ENCODE measurements at places on chromosomes 5 and 9.

DNA sequence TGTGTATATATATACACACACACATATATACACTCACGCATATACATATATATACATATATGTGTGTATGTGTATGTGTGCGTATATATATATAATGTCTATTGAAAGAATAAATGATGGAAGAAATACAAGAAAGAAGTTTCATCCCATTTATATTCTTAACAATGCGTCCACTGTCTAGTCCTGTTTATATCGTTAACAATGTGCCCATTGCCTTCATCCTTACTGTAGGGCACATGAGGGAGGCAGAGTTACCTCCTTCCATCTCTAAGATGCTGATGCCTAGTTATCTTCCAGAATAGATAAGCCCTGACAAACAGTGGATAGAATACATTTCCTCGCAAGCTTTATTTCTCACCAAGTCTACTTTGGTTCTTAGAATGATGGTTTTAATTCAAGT lies 389.8 kb upstream of the SEMA6A start:
- no peak for DNase-seq

DNA sequence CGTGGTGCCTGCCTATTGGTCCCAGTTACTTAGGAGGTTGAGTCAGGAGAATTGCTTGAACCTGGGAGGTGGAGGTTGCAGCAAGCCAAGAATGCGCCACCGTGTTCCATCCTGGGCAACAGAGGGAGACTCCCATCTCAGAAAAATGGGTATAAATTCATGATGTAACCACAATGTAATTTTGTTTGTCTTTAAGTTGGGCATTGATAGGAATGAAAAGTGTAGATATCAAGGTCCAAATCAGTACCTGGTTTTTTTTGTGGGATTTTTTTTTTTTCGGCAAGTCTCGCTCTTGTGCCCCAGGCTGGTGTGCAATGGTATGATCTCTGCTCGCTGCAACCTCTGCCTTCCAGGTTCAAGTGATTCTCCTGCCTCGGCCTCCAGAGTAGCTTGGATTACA lies 7.4 kb downstream of the NPM1 start:
- DNase-seq: no peak

- DNase-seq: no peak
Measured at GRCh38 chr5:14228219-14228618, 85.1 kb downstream of the TRIO start.

- no peak for DNase-seq
Measured at GRCh38 chr9:104200456-104200994, 106.4 kb downstream of the SMC2 start.
